ENCODE measurements at places on chromosomes 3 and 15.

DNA sequence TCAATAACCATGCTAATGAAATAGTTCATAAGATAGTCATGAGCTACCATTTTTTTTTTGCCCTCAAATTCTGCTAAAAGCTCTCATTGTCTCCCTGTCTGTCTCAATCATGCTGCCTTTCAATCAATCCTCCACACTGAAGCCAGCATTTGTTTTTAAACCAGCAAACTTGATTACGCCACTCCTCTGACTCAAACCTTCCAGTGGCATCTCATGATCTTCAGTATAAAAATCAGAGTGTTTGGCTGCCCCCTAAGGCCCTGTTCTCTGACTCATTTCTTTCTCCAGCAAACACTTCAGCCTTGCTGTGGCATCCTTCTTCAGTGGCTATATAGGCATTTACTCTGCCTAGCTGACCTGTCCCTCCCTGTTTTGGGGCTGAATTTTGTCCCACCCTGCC lies 36.0 kb upstream of the EOMES start:
- peak; percentile 77 for DNase-seq

GRCh38 chr3:44903751-44904150 lies 29.3 kb downstream of the TGM4 start:
- DNase-seq, result no peak

DNA sequence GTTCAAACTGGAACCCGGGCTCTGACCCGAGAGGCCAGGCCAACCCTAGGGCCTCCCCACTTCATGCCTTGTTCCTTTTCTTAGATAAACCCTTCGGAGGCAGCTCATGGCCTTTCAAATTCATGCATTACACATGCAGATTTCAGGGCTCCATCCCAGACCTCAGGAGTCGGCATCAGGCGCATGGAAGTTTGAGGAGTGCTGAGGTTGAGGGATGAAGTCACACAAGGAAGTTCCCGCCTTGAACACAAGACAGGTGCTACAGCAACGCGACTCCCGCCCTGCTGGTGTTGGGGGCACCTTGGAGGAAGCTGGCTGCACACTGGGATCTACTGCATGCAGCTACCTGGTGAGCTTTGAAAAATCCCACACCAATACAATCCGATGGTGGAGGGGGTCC lies 245.2 kb upstream of the LYSMD4 start:
- DNase-seq, result no peak

DNA sequence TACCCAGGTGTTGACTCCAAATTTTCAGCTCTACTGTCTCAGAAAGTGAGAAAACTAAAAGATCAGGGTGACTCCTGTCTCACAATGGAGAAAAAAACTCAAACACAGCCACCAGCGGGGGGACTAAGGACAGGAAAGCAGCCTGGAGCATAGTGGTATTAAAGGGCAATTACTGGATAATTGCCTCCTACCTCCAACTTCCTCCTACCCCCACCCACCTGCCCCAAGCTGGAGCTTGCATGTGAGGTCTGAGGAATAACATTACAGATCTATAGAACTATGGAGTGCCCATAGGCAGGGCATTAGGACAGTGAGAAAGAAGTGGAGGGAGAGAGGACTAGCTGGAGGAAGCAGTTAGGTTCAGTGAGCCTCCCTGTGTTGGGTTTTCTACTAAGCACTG lies 2.7 kb upstream of the PCCB start:
- no peak for DNase-seq

DNA sequence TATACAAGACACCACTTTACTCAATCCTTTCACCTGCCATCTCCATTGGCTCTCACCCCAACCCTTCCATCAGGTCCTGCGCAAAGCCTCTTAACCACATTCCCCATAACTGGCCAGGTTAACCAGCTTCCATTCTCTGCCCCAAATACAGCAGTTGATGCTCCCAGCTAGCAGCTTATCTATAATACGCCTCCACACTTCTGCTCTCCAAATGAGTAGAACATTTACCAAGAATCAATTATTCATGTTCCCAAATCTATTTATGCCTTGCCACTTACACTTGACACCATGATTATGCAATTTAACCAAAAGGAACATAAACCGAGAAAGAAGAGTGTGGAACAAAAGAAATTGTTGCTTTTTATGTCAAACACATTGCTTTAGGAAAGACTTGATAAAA lies 103.7 kb upstream of the TPM1 start:
- DNase-seq, result no peak

DNA sequence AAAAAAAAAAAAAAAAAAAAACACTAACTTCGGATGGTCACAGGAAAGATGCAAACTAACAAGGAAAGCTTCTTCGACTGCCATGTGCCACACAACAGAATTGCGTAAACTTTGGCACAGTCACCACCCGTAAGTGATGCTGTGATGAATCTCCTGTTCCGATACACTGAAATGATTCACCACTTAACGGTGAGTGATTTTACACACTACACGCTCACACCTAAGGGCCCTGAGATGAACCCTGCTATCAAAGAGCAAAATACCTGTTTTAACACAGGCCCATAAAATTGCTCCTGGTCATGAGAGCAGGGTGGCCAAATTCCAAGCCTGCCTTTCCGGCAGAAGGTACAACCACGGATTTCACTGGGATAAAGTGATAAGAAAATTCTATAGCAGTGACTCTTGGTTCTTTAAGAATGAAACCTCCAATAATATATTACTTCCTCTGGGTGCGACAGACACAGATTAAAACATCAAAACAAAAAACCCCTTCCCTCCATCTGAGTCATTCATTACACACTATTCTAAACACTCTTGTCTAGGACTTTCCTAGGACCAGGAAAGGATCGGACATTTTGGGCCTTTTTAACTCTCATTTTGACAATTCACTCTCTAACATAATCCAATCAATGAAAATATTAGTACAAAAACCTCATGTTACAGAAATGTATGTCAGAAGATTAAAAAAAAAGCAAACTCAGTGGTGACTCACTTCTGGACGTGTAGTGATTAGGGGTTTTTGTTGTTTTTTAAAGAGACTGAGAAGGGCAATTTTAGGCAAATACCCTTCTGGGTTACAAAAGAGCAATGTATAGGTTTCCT lies 28.3 kb downstream of the LRIG1 start:
- DNase-seq, result peak; percentile 77
